Placental epithelial cell (primary cell): ENCODE measurements at places on chromosomes 16 and 17. TPM values are rescaled to one million over a fixed set of nuclear protein-coding genes. Genes with fewer than 3 reads are reported as not detected.

Gene SLFN12L
- not detected in 2 replicates for total RNA-seq

Gene KRTAP4-9
- total RNA-seq: not detected in 2 replicates

Gene NUPR1
- total RNA-seq: not detected in 2 replicates

Gene CHST4
- not detected in 2 replicates for total RNA-seq

Gene KRTAP4-3
- total RNA-seq: not detected in 2 replicates

Gene KRT20
- total RNA-seq: not detected in 2 replicates

Gene C17orf67
- 1.3 and 1.6 TPM in 2 replicates for total RNA-seq

Gene MEIOC
- under 0.01 and 0.11 TPM in 2 replicates for total RNA-seq

Gene TRIM37
- total RNA-seq: 16.5 and 20.8 TPM in 2 replicates

Gene KRTAP9-4
- not detected in 2 replicates for total RNA-seq

Gene TMEM220
- total RNA-seq: 0.98 and 5.1 TPM in 2 replicates

Gene GPRC5B
- 3.1 and 3.4 TPM in 2 replicates for total RNA-seq

Gene CORO1A
- 5.1 and 5.7 TPM in 2 replicates for total RNA-seq

Gene TSPOAP1
- 0.43 and 15.3 TPM in 2 replicates for total RNA-seq
